ENCODE measurements at places on chromosomes 7 and 10.

DNA sequence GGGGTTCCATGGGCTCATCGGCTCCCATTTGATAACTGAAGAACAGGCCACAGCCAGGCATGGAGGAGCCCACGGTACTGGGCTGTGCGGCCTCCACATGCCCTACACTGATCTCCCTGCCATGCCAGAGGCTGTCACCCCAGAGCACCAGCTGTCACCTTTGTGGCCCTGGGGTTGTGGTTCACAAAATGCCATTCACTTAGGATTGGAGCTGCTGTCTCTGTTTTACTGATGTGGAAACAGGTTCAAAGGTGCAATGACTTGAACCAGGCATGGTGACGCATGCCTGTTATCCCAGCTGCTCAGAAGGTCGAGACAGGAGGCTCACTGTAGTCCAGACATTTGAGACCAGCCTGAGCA lies 4.3 kb upstream of the UPK3B start:
- H3K27ac ChIP-seq = no peak overlapping the region
- no peaks in the 10 kb centered on the region for H3K27me3 ChIP-seq
- peaks cover 14% of the 10 kb centered on the region for H3K36me3 ChIP-seq
- no peak for DNase-seq

- no peaks in the 10 kb centered on the region for H3K27me3 ChIP-seq
- no peaks in the 10 kb centered on the region for H3K4me1 ChIP-seq
- H3K27ac ChIP-seq = no peak overlapping the region
- no peaks in the 10 kb centered on the region for H3K36me3 ChIP-seq
- no peak for DNase-seq
Measured at GRCh38 chr10:89805599-89806013, 104.2 kb downstream of the KIF20B start.

- H3K36me3 ChIP-seq = peaks cover 8% of the 10 kb centered on the region
- DNase-seq = no peak
- no peak overlapping the region for H3K27ac ChIP-seq
- no peaks in the 10 kb centered on the region for H3K4me1 ChIP-seq
Measured at GRCh38 chr10:48406204-48406603, 99.7 kb downstream of the MAPK8 start.

GRCh38 chr10:50437248-50437647 lies 185.9 kb upstream of the ASAH2 start:
- H3K36me3 ChIP-seq = no peaks in the 10 kb centered on the region
- H3K27ac ChIP-seq = no peak overlapping the region
- no peaks in the 10 kb centered on the region for H3K27me3 ChIP-seq
- no peak for DNase-seq

GRCh38 chr10:110967009-110967630 lies 47.7 kb downstream of the SHOC2 start:
- no peak for DNase-seq
- H3K27ac ChIP-seq = no peak overlapping the region
- peaks cover 31% of the 10 kb centered on the region for H3K4me1 ChIP-seq
- peaks cover 2% of the 10 kb centered on the region for H3K36me3 ChIP-seq

DNA sequence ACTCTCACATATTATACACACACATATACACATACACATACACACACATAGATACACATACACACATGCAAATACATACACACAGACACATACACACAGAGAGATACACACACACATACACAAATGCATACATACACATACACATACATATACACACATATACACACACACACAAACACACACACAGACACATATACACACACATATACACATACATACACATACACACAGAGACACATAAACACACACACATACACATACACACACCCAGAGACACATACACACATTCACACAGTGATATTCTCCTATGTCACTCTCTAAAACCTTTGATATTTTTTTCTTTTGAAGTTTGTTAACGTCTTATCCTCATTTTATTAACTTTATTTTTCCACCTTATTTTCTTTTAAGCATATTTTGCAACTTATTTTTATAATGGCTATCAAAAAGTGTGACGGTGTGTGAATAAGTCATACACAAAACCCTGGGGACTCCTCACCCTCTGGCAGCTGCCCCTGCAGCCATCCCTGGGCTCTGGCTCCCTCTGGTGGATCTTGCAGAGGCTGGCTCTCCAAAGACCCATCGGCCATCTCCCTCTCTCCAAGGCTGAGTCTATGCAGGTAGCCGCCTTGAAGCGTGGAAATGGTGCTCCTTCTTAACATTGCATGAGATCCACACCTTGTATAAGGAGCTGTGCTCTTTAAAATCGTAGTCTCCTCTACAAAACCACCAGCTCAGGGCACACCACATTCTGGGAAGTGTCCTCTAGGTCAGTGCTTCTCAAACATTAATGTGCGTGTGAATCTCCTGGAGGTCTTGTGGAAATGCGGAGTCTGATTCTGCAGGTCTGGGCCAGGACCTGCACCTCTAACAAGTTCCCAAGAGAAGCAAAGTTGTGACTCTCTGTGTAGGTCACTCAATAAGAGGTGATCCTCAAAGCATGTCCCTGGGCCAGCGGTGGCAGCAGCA lies 4.1 kb upstream of the C10orf120 start:
- no peaks in the 10 kb centered on the region for H3K27me3 ChIP-seq
- H3K27ac ChIP-seq = no peak overlapping the region
- no peak overlapping the region for H3K4me3 ChIP-seq
- no peaks in the 10 kb centered on the region for H3K36me3 ChIP-seq
- no peak for DNase-seq
- no peaks in the 10 kb centered on the region for H3K4me1 ChIP-seq

- no peaks in the 10 kb centered on the region for H3K27me3 ChIP-seq
- H3K36me3 ChIP-seq = peaks cover 5% of the 10 kb centered on the region
- peak overlapping the region; percentile 85 for H3K27ac ChIP-seq
- peak; percentile 80 for DNase-seq
Measured at GRCh38 chr10:110226543-110226925, 19.1 kb downstream of the MXI1 start.

GRCh38 chr10:42646687-42647640 lies 8.6 kb upstream of the ZNF33B start:
- DNase-seq = no peak
- H3K36me3 ChIP-seq = no peaks in the 10 kb centered on the region
- no peaks in the 10 kb centered on the region for H3K27me3 ChIP-seq
- no peak overlapping the region for H3K27ac ChIP-seq
- H3K4me3 ChIP-seq = no peak overlapping the region

DNA sequence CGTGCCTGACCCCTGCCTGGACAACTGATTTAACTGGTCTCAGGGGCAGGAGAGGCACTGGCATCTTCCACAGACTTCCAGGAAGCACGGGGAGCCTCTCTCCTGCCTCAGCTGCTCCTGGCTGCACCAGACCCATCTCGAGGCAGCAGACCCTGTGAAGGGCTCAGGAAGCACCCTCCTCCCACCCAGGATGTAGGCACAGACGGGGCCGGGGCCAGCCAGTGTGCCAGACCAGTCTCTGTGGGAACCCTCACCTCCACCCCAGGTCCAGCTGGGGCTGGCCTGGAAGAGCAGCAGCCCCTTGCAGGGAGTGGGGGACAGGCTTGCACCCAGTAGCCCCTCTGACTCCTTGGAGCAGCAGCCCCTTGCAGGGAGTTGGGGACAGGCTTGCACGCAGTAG lies 56.3 kb downstream of the RASGEF1A start:
- H3K27ac ChIP-seq = no peak overlapping the region
- DNase-seq = no peak
- no peak overlapping the region for H3K4me3 ChIP-seq
- no peaks in the 10 kb centered on the region for H3K27me3 ChIP-seq
- no peaks in the 10 kb centered on the region for H3K36me3 ChIP-seq

GRCh38 chr10:125626671-125627070 lies 56.3 kb downstream of the TEX36 start:
- no peaks in the 10 kb centered on the region for H3K27me3 ChIP-seq
- H3K36me3 ChIP-seq = no peaks in the 10 kb centered on the region
- no peak overlapping the region for H3K4me3 ChIP-seq
- H3K27ac ChIP-seq = no peak overlapping the region

DNA sequence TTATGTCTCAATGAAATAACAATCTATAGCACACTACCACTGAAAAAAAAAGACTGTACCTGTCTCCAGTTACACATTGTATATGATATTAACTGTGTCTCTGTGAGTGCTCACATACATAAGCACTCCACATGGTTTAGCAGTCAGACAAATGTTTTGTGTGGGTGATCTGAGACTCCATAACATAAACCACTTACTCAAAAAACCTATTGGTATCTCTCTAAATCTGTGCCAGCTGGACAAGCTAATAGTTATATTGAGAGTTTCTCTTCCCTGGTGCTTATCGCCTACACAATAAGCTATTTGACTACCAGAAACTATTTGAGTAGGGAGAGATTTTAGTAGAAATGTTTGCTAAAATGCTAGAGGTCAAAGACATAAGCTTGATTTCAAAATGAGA lies 190.1 kb upstream of the AGR3 start:
- no peaks in the 10 kb centered on the region for H3K36me3 ChIP-seq
- DNase-seq = no peak
- no peaks in the 10 kb centered on the region for H3K4me1 ChIP-seq

DNA sequence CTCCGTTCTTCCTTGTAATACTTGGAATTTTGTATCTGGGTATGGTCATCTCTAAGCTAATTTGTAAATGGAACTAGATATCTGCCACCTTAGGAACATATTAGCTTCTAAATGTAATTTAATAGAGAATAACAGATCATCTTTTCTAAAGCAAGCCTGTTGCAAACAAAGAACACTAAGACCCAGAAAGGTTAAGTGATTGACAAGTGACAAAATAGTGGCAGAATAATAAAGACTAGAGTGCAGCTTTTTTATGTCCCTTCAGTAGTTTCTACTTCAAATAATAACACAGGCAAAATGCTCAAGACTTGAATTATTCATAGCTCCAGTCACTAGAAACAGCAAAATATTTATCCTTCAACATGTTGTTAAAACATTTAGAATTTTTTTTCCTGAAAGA lies 91.7 kb downstream of the MET start:
- no peaks in the 10 kb centered on the region for H3K27me3 ChIP-seq
- H3K4me1 ChIP-seq = no peaks in the 10 kb centered on the region

GRCh38 chr7:16187131-16187530 lies 234.2 kb downstream of the CRPPA start:
- H3K27ac ChIP-seq = no peak overlapping the region
- DNase-seq = no peak
- H3K4me3 ChIP-seq = no peak overlapping the region
- H3K27me3 ChIP-seq = no peaks in the 10 kb centered on the region

- H3K4me3 ChIP-seq = no peak overlapping the region
- H3K27ac ChIP-seq = peak overlapping the region; percentile 50
- H3K36me3 ChIP-seq = no peaks in the 10 kb centered on the region
- no peaks in the 10 kb centered on the region for H3K27me3 ChIP-seq
- peaks cover 60% of the 10 kb centered on the region for H3K4me1 ChIP-seq
- no peak for DNase-seq
Measured at GRCh38 chr10:75508239-75508813, 76.9 kb downstream of the LRMDA start.

GRCh38 chr7:131095346-131095745 lies 232.3 kb upstream of the MKLN1 start:
- H3K4me3 ChIP-seq = no peak overlapping the region
- peaks cover 100% of the 10 kb centered on the region for H3K4me1 ChIP-seq
- H3K36me3 ChIP-seq = peaks cover 12% of the 10 kb centered on the region
- H3K27me3 ChIP-seq = no peaks in the 10 kb centered on the region
- DNase-seq = no peak

- no peak overlapping the region for H3K27ac ChIP-seq
- no peak for DNase-seq
- H3K27me3 ChIP-seq = no peaks in the 10 kb centered on the region
- H3K36me3 ChIP-seq = no peaks in the 10 kb centered on the region
- H3K4me3 ChIP-seq = no peak overlapping the region
Measured at GRCh38 chr10:30378201-30378995, 29.3 kb upstream of the MTPAP start.

GRCh38 chr10:15163253-15163828 lies 5.2 kb downstream of the NMT2 start:
- H3K4me1 ChIP-seq = peaks cover 18% of the 10 kb centered on the region
- no peaks in the 10 kb centered on the region for H3K36me3 ChIP-seq
- no peak for DNase-seq
- no peaks in the 10 kb centered on the region for H3K27me3 ChIP-seq
- no peak overlapping the region for H3K4me3 ChIP-seq
- no peak overlapping the region for H3K27ac ChIP-seq

DNA sequence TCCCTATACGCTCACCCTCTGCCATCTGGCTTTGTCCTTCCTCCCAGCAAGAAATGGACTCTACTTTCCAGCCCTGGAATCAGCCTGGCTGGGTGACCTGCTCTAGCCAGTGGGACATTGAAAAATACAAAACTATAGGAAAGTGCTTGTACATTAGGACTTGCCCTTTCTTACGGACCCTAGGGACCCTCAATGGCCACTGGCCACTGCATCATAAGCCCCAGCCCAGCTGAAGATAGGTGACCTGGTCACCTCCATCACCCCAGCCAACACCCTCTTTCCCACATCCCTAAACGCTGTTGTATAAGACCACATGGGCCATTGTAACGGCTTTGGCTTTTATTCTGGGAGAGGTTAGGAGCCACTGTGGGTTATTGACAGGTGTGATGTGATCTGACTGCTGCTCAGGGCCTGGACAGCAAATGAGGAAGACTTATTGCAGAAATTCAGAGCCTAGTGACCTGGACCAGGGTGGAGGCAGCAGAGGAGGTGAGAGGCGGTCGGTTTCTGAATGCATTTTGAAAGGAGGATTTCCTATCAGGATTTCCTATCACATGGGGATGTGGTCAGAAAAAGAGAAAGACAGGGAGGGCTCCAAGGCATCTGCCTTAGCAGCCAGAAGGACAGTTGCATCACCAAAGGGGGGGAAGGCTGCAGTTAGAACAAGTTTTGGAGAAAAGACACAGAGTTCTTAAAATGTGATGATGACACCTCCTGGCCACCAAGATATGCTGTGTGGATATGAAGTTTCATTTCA lies 2.2 kb upstream of the LMBR1 start:
- no peak overlapping the region for H3K4me3 ChIP-seq
- H3K4me1 ChIP-seq = peaks cover 11% of the 10 kb centered on the region

DNA sequence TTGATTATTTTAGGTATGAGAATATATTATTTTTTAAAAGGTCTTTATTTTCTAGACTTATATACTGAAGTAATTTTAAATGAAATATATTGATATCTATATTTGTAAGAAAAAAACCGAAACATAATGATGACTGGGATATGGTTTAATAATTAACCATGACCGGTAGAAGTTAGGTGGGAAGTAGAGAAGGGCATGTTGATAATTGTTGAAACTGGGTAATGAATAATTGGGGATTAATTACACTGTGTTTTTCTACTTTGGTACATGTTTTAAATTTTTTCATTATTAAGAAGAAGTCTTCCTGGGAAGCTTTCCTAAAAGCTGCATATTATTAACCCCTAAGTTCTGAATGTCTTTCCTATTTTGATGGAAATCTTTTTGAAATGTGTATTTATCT lies 16.3 kb downstream of the TSPAN12 start:
- no peak overlapping the region for H3K4me3 ChIP-seq
- DNase-seq = no peak
- H3K27me3 ChIP-seq = no peaks in the 10 kb centered on the region
- H3K27ac ChIP-seq = no peak overlapping the region

GRCh38 chr7:139255290-139255689 lies 24.3 kb downstream of the UBN2 start:
- H3K4me3 ChIP-seq = no peak overlapping the region
- H3K27ac ChIP-seq = peak overlapping the region; percentile 1
- no peak for DNase-seq
- H3K36me3 ChIP-seq = peaks cover 22% of the 10 kb centered on the region
- no peaks in the 10 kb centered on the region for H3K27me3 ChIP-seq
- H3K4me1 ChIP-seq = peaks cover 11% of the 10 kb centered on the region
